Foreskin keratinocyte (primary cell): ENCODE measurements at places on chromosomes 5 and 9. TPM values are rescaled to one million over a fixed set of nuclear protein-coding genes. Genes with fewer than 3 reads are reported as not detected.

IRX2 gene
- total RNA-seq = 18.2 and 19.5 TPM in 2 replicates

GRXCR2 gene
- total RNA-seq = not detected in 2 replicates

TRIM36 gene
- 1.8 and 2.4 TPM in 2 replicates for total RNA-seq

CYFIP2 gene
- total RNA-seq = 1.1 and 1.2 TPM in 2 replicates

NIPAL4 gene
- total RNA-seq = 5.6 and 13.0 TPM in 2 replicates

SLC25A2 gene
- not detected in 2 replicates for total RNA-seq

GPR151 gene
- not detected in 2 replicates for total RNA-seq

EPB41L4B gene
- 6.5 and 6.6 TPM in 2 replicates for total RNA-seq

DCP2 gene
- total RNA-seq = 19.2 and 21.2 TPM in 2 replicates

N4BP3 gene
- 3.6 TPM in 2 replicates for total RNA-seq

SPATA31D4 gene
- total RNA-seq = not detected in 2 replicates

MSX2 gene
- 2.8 and 4.0 TPM in 2 replicates for total RNA-seq

OTP gene
- total RNA-seq = not detected in 2 replicates

PROB1 gene
- total RNA-seq = 1.4 and 1.6 TPM in 2 replicates

FGF18 gene
- total RNA-seq = not detected in 2 replicates

PCDHA12 gene
- total RNA-seq = 0.03 and 0.07 TPM in 2 replicates

BHMT gene
- not detected in 2 replicates for total RNA-seq

MAMDC4 gene
- total RNA-seq = 3.5 and 3.7 TPM in 2 replicates

IL11RA gene
- total RNA-seq = 3.0 and 3.6 TPM in 2 replicates

GFI1B gene
- not detected in 2 replicates for total RNA-seq

FGF1 gene
- 0.65 and 1.0 TPM in 2 replicates for total RNA-seq

ELOVL7 gene
- total RNA-seq = 7.2 and 8.3 TPM in 2 replicates
